ENCODE measurements at places on chromosomes 1 and 21. TPM values are rescaled to one million over a fixed set of nuclear protein-coding genes. Genes with fewer than 3 reads are reported as not detected.

RGS2 gene
- total RNA-seq, result 2.9 TPM

OR14K1 gene
- not detected for total RNA-seq

C1orf141 gene
- not detected for total RNA-seq

CLK2 gene
- total RNA-seq, result 36.1 TPM

WDR3 gene
- 11.1 TPM for total RNA-seq

F5 gene
- not detected for total RNA-seq

ZBTB8A gene
- 10.4 TPM for total RNA-seq

RAB13 gene
- 77.4 TPM for total RNA-seq

LCE2A gene
- not detected for total RNA-seq

CFHR2 gene
- not detected for total RNA-seq

TOR3A gene
- total RNA-seq, result 43.7 TPM

IFNLR1 gene
- total RNA-seq, result 0.39 TPM

SH2D5 gene
- total RNA-seq, result 3.2 TPM

ANGPTL3 gene
- not detected for total RNA-seq

ARV1 gene
- total RNA-seq, result 23.2 TPM

CYP4A22 gene
- not detected for total RNA-seq

LGALS8 gene
- 49.7 TPM for total RNA-seq

NBPF6 gene
- not detected for total RNA-seq

CD1E gene
- total RNA-seq, result not detected

ZFP69B gene
- total RNA-seq, result 1.6 TPM

OXCT2 gene
- 2.5 TPM for total RNA-seq

REN gene
- 0.29 TPM for total RNA-seq

CZIB gene
- total RNA-seq, result 45.8 TPM

AJAP1 gene
- 1.5 TPM for total RNA-seq
